HuH-7.5 (cell line): ENCODE measurements at places on chromosomes 1 and 21.

DNA sequence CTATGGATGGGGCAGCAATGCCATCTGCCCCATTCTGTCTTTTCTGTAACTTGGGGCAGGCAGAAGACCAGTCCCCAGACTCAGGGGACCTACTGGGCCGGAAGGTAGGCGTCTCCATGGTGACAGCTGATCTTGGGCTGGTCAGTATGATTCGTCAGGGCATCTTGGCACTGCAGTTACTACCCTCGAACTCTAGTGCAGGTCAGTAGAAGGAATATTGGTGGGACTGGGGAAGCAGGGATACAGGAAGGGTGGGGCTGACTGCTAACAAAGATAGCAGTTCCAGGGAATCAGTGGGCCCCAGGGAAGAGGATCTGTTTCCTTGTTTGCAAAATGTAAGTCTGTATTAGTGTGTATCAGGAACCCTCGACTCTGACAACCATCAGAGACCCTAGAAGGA lies 26.2 kb downstream of the SZT2 start:
- no peak for DNase-seq

GRCh38 chr1:108708691-108709660 lies 3.7 kb upstream of the FNDC7 start:
- no peak for DNase-seq

DNA sequence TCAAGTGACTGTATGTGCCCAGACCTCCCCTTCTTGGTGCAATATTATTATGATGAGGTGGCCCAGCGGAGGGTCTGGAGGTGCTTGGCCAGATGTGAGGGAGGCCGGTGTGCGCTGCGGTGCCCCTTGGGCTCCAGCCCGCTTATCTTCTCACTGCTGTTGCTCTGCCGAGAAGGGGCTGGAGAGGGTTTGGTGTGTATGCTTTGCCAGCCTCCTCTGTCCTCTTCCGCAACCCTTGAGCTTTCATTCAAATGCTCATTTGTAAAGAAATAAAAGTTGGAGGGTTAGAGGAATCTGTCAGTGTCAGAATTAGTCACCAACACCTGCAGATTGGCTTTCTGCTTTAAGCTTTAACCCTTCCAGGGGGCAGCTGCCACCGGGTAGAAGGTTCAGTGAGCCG lies 19.7 kb downstream of the RNF220 start:
- DNase-seq, result no peak

GRCh38 chr1:67687649-67688048 lies 2.6 kb downstream of the GADD45A start:
- DNase-seq, result no peak

DNA sequence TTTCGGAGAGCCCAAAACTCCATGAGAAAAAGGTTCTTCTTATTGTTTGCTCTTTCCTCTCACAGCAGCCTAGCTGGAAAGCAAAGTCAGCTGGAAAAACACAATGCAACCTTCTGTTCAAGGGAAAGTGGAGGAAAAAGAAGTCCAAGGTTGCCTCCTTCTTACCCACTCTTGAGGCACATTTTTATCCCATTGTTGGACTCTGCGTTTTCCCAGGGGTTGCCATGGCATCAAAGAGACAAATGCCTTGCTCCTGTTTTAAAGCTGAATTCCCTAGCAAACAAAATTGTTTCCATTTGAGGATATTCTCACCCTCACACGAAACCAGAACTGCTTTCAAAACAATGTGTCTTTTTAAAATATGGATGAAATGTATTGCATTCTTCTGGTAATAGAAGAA lies 45.1 kb upstream of the PALMD start:
- DNase-seq, result no peak

DNA sequence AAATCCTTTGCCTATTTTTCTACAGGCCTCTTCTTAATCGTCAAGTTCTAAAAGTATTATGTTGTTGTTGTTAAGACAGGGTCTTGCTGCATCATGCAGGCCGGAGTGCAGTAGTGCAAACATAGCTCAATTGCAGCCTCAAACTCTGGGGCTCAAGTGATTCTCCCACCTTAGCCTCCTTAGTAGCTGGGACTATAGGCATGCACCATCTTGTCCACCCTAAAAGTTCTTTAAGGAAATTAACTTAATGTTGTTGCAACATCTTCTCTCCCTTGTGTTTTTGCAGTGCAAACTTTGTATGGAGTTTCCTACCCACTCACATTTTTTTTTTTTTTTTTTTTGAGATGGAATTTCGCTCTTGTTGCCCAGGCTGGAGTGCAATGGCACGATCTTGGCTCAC lies 4.1 kb upstream of the VHLL start:
- DNase-seq, result no peak

- peak; percentile 25 for DNase-seq
Observed at GRCh38 chr1:180415985-180416633, 86.3 kb downstream of the ACBD6 start.

DNA sequence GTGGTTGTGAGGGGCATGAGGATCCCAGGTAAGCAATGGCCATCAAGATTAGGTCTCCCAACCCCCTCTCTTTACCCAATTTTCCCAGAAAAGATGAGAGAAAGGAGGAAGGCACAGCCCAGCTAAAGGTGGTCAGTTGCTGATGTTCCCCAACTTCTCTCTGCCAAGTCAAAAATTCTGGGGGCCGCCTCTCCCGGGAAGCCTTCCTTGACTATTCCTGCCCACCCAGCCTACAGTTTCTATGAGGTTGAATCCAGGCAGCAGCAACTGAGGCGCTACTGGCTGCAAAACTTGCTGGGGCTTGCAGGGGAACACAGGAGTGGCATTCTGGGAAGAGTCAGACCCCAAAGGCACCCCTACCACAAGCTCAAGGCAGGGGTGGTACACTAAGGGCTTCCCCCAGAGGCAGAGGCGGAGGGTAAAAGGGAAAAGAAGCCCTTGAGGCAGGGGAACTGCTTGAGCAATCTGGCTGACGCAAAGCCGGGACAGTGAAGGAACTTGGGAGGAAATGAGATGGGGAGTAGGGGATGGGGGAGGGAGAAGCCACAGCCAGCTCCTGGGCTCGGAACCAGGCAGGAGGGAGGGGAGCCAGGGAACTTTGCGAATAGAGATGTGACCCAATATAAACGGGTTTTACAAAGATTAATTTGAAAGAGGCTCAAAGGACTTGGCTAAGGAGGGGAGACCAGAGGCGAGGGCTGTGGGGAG lies 31.2 kb downstream of the SDC3 start:
- DNase-seq, result no peak

GRCh38 chr1:100353988-100354387 lies 1.7 kb downstream of the CDC14A start:
- DNase-seq, result peak; percentile 42

DNA sequence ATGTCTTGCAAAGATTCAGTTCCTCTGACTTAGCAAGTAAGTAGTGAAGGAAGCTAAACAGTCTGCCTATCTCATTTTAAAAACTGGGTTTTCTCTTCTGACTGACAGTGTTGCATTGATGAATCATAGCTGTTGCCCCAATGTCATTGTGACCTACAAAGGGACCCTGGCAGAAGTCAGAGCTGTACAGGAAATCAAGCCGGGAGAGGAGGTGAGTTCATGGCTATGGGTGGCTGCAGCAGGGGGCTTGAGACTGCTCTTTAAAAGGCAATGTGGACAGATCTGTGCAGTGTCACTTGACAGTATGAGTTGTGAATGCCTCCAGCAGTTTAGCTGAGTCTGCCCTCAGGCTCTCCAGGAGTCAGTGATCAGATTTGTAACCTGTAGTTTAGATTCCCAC lies 46.6 kb downstream of the SMYD2 start:
- DNase-seq, result no peak

DNA sequence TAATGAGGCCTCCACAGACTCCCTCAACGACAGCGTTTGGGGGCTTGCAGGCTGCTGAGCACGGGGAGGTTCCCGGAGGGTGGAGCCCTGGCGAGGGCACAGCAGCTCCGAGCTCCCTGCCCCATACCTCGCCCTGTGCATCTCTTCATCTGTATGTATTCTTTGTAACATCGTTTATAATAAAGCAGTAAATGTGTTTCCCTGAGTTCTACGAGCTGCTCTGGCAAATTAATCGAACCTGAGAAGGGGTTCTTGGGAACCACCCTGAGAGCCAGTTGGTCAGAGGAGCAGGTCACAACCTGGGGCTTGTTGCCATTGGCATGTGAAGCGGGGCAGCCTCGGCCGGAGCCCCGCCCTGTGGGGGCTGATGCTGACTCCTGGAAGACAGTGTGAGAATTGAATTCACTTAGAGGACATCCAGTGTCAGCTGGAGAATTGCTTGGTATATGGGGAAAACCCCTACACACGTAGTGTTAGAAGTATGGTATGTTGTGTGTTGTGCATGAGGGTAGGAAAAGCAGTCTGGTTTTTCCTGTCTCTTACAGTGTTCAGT lies 11.5 kb downstream of the SLC37A1 start:
- no peak for DNase-seq

- DNase-seq, result no peak
Observed at GRCh38 chr1:37118790-37119189, 84.5 kb upstream of the GRIK3 start.

GRCh38 chr1:186532466-186532865 lies 71.6 kb upstream of the PDC start:
- DNase-seq, result no peak

DNA sequence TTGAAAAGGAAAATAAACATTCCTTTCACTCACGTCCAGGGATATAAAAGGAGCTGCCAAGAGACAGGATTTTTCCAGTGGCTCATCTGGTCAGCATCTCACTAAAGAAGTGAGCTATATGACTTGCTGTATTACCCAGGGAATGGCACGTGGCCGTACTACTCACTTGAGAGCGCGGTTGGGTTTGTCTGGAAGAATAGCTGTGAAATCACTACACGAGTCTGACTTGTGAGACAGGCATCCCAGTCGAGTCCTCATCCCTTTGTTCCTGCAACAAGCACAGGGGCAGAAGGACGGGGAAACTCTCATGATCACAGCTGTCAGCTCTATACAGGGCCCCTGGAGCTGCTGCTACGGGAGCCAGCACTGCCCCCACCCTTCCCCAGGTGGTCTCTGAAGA lies 17.7 kb downstream of the RGS8 start:
- no peak for DNase-seq
